ENCODE measurements at places on chromosomes 3 and 15. TPM values are rescaled to one million over a fixed set of nuclear protein-coding genes. Genes with fewer than 3 reads are reported as not detected.

The UBL7 gene
- 40.7 TPM for total RNA-seq

The NISCH gene
- total RNA-seq, result 11.4 TPM

The GRIP2 gene
- total RNA-seq, result 1.2 TPM

The LRRC2 gene
- not detected for total RNA-seq

The FETUB gene
- 0.12 TPM for total RNA-seq

The TMEM158 gene
- 11.2 TPM for total RNA-seq

The ALDH1L1 gene
- 0.30 TPM for total RNA-seq

The PDCD7 gene
- 27.0 TPM for total RNA-seq

The SLC9A9 gene
- 0.23 TPM for total RNA-seq

Measured in A549 treated with Hydrocortisone at 1 μM for 4 hours (cell line).